ENCODE measurements at places on chromosomes 16 and 17.
A peak's percentile ranks its signal among the peaks of the same experiment; 100 is the strongest.

- no peak for DNase-seq
These were observed 6.7 kb downstream of the TAT start for GRCh38 chr16:71570144-71570543.

GRCh38 chr17:57391857-57392471, 135.6 kb downstream of the MSI2 start:
- no peak for DNase-seq

DNA sequence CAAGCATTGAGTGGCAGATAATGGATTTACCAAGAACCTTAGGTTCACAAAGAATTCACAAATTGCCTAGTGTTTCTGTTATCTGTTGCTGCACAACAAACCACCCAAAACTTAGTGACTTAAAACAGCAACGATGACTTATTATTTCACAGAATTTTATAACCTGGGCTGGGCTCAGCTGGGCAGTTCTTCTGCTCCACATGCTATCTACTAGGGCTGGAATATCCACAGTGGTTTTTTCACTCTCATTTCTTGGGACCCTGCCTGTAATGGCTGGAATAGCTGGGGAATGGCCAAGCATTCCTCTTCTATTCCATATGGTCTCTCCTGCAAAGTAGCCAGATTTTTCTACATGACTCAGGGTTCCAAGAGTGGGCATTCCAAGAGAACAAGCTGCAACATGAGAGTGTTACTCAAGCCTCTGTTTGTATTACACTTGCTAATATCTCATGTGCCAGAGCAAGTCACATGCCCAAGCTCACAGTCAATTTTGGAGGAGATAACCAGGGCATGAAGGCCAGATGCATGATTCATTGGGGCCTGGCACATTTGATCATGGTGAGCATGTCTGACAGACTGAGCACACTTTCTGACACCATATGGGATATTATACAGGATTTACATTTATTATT, 4.9 kb upstream of the PSMD7 start:
- no peak for DNase-seq

GRCh38 chr17:39965017-39965699, 2.4 kb downstream of the GSDMA start:
- no peak for DNase-seq

GRCh38 chr17:29279397-29280070, 14.4 kb downstream of the NUFIP2 start:
- DNase-seq = no peak

DNA sequence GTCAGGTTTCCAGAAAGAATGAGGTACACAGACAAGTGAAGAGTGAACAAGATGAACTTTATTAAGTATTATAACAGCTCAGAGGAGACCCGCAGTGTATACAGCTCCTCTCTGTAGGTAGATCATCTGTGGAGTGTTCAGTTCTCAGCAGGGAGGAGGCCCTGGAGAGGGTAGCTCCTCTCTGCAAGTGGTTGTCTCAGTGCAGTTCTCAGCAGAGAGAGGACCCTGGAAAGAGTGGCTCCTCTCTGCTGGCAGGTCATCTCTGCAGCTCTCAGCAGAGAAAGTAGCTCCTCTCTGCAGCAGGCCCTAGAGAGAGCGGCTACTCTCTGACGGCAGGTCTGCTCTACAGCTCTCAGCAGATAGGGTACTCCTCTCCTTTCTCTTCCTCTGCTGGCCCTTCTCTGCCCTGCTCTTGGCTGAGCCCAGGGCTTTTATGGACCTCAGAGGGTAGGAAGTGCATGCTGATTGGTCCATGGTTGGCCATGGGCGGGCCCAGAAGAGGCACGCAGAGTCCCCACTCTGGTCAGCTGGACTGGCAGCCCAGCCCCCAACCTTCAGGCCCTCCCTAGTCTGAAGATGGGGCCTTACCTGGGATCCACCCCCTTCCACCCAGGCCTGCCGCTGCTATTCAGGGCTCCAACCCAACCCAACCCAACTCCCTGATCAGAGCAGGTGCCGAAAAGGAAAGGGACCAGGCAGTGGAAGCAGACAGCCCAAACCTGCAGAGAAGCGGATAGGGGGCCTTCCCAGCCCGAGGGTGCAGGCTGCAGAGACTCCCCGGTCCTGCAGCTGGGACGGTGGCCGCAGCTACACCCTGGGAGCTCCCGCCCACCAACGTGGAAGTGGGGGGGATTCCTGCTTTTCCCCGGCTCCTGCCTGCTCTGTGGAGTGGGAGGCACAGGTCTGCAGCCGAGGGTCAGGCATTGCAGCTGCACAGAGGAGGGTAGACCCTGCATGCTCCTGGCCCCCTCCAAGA, 18.5 kb upstream of the DNAJA2 start:
- DNase-seq = no peak

- DNase-seq = peak; percentile 75
These were observed 60.4 kb downstream of the NOG start for GRCh38 chr17:56653877-56654276.

GRCh38 chr17:44932096-44932786, 15.3 kb downstream of the KIF18B start:
- DNase-seq = peak; percentile 52

DNA sequence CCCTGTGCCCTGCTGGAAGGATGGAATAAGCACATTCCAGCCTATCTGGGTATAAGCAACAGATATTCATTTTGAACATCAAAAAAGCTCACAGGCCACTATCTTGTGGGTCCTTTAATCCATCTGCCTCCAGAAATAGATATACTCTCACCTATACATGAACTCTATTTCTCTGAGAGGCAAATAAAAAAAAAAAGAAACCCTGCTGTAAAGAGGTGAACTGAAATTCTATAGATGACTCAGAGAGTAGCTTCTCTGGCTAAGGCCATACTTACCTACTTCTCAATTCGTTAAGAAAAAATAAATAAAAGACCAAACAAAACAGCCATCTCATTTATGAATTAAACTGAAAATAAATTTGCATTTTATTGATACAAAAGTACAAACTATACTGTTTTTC, 86.3 kb downstream of the DYNLRB2 start:
- DNase-seq = no peak

DNA sequence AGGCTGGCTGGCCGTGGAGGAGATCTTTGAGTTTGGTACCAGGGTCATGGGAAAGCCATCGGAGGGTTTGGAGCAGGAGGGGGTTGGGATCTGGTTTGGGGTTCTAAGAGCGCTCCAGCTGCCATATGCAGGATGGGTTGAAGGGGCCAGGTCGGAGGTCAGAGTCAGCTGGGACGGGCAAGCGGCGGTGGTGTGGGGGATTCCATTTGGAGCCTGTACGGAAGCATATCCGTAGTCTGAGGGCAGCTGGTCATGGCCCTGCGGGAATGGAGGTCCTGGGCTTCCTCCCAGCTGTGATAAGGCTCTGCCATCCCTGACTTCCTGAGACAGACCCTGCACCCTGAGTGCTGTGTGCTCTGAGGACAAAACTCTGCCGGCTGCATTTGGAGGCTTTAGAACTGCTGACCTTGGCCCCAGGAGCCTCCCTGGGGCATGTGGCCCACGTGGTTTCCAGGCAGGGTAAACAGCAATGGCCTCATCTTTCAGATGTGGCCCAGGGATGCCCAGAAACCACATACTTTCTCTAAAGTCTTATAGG, 46.5 kb downstream of the ATP2C2 start:
- no peak for DNase-seq

- no peak for DNase-seq
These were observed 61.1 kb downstream of the CHD9NB start for GRCh38 chr16:52991572-52991971.

DNA sequence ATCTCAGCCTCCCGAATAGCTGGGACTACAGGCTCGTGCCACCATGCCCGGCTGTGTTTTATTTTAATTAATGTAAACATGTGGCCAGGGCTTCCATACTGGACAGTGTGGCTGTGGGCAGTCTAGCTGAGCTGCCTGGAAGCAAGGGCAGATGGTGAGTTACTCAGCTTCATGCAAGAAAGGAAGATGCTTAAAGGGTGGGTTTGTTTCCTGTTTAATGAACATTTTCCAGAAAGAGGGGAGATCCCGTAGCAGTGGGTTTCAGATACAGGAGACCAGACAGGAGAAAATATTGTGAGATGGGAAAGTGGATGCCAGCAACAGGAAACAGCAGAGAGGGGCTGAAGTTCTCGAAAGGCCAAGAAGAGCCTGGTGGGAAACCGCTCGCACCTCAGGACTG, 7.3 kb downstream of the MAPK8IP3 start:
- no peak for DNase-seq

- no peak for DNase-seq
These were observed 16.2 kb upstream of the NAGLU start for GRCh38 chr17:42519546-42520491.

DNA sequence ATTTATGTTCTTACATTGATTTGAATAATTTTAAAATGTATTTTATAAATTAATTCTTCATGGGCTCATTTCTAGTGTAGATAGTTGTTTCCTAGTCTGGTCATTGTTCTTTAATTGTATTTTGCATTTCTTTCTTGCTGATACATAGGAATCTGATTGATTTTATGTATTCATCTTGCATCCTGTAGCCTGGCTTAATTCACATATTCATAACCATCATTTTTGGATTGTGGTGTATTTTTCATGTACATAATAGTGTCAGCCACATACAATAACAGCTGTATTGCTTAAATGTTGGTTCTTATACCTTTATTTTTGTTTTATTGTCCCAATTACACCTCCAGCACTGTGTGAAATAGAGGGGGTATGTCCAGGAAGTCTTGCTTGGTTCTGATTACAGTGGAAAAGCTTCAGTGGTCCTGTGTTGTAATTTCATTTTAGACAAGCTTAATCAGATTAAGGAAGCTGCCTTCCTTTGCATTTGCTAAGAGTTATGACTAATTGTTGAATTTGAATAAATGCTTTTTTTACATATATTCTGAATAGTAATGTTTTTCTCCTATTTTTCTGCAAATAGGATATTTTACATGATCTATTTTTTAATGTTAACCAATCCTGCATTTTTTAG, 103.7 kb downstream of the USP22 start:
- no peak for DNase-seq

GRCh38 chr17:77579131-77579530, 379.4 kb upstream of the TNRC6C start:
- peak; percentile 3 for DNase-seq

- no peak for DNase-seq
These were observed 1.0 kb downstream of the TMEM114 start for GRCh38 chr16:8589057-8589899.

GRCh38 chr17:68057531-68057952, 22.0 kb downstream of the KPNA2 start:
- peak; percentile 75 for DNase-seq

DNA sequence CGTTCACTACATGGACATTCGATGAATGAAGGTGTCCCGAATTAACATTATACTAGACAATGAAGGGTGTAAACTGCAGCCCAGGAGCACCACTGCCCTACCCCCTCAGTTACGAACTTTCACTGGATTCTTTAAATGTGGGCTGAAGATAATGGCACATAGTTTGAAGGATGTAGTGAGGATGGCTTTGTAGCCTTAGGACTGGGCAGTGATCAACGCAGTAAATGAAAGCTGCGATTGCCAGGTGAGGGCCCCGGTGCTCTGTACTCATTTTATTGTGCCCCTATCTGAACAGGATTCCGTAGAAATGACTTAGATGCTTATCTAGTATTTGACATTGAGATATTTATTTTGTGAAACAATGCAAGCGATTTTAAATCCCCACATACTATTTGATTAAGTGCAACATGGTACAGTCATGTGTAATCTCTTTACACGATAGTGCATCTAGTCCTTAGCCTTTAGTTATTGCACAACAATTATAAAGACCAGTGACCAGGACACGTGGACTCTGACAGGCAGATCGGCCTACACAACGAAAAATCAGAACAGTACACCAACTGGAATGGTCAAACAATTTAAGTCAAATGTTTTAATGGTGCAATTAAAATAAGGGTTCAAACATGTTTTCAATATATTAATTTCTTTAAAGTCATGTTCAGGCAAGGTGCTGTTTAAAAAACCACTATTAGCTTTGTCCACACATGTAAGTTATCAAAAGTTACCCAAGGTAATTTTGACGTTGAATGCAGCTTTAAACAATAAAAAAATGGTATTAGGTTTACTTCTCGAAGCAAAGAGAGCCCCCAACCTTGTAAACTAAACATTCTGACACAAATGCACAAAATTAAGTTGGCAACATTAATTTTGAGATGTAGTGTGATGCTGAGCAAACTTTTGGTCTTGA, 17.4 kb upstream of the ERN1 start:
- DNase-seq = no peak

- DNase-seq = peak; percentile 82
These were observed 2.1 kb downstream of the GSE1 start for GRCh38 chr16:85615014-85615851.

- no peak for DNase-seq
These were observed 7.5 kb upstream of the ADCY9 start for GRCh38 chr16:4123616-4124300.

GRCh38 chr17:16287563-16288027, 65.7 kb downstream of the CENPV start:
- no peak for DNase-seq

DNA sequence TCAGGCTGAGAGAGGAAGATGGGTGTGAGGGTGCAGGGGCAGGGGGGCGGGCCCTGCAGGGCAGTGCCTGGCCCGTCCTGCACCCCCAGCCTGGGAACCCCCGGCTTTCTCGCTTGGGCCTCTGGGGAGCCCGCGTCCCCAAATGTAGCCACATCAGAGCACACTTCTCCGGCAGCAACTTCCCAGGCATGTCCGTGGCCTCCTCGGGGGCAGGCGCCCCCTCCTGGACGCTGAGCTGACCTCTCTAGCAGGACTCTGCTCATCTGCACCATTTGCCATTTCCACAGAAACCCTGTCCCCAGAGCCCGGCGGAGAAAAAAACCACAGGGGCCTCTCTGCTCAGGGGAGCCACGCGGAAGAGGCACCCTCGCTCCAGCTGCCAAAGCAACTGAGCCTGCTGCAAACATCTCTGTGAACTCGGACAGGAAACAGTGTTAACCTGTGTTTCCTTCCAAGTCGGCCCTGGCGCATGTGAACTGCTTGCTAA, 63.4 kb downstream of the KLHDC4 start:
- peak; percentile 72 for DNase-seq

- no peak for DNase-seq
These were observed 58.3 kb downstream of the SREBF1 start for GRCh38 chr17:17778308-17779014.

- no peak for DNase-seq
These were observed 145.3 kb upstream of the CDH13 start for GRCh38 chr16:82481455-82481854.

GRCh38 chr17:17545984-17546383, 45.5 kb downstream of the PEMT start:
- no peak for DNase-seq

- DNase-seq = peak; percentile 86
These were observed 1.3 kb downstream of the ZNF276 start for GRCh38 chr16:89722392-89723278.

DNA sequence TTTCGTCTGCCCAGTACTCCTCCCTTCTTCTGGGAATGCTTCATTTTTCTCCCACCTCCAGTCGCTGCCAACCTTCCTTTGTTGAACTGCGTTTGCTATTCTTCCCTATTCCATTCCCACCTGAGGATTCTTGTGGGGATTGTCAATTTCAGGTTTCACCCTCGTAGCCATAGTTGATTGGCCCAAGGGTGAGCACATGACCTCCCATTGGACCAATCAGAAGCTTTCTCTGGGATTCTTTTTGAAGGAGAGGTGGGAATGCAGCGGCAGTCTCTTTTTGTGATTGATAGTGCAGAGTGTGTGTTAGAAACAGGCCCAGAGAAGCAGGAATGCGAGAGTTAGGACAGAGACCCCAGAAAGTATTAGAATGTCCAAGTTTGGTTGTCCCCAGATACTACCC, 49.1 kb upstream of the GPRC5B start:
- no peak for DNase-seq

Measured in activated effector memory CD4-positive, alpha-beta T cell treated with anti-CD3 and anti-CD28 coated beads, Interleukin-2, amount 50 U/mL, for 16 hours (primary cell).